ENCODE measurements at places on chromosomes 12 and 14.

- DNase-seq = peak; percentile 92
Observed at GRCh38 chr12:71938728-71939385, at the start of gene TPH2. TPH2 (plus strand) TSS chr12:71938845; CDS start chr12:71938987, 142 bp downstream.

DNA sequence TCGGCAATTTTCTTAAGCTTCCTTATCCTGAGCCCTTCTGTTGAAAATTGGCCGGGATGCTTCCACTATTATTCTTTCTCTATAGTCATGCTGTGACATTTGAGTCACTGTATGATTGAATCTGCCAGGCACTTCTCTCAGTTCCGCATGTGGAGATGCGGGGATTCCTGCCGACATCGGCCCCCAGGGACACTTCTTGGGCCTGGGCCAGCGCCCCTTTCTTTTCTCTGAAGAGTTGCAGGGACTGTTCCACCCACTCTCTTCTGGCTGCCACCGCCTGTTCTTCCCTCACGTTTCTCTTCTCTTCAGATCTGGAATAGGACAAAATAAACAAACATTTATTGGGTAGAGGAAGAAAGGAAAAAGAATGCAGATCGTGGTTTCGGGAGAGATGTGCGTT, 310.1 kb downstream of the ETNK1 start:
- no peak for DNase-seq

DNA sequence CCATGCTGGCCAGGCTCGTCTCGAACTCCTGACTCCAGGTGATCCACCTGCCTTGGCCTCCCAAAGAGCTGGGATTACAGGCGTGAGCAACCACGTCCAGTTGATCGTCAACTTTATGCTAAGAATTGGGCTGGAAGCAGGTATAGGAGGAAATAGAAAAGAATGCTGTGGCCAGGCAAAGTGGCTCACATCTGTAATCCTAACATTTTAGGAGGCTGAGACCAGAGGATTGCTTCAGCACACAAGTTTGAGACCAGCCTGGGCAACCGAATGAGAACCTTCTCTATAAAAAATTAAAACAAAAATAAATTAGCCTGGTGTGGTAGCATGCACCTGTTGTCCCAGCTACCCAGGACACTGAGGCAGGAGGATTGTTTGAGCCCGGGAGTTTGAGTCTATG, 37.1 kb upstream of the SNX6 start:
- no peak for DNase-seq

- DNase-seq = no peak
Observed at GRCh38 chr14:68407285-68407684, 385.6 kb downstream of the ZFP36L1 start.

GRCh38 chr12:113006641-113007040, 28.3 kb downstream of the OAS2 start:
- no peak for DNase-seq

GRCh38 chr14:96956464-96957239, 159.5 kb downstream of the VRK1 start:
- no peak for DNase-seq

DNA sequence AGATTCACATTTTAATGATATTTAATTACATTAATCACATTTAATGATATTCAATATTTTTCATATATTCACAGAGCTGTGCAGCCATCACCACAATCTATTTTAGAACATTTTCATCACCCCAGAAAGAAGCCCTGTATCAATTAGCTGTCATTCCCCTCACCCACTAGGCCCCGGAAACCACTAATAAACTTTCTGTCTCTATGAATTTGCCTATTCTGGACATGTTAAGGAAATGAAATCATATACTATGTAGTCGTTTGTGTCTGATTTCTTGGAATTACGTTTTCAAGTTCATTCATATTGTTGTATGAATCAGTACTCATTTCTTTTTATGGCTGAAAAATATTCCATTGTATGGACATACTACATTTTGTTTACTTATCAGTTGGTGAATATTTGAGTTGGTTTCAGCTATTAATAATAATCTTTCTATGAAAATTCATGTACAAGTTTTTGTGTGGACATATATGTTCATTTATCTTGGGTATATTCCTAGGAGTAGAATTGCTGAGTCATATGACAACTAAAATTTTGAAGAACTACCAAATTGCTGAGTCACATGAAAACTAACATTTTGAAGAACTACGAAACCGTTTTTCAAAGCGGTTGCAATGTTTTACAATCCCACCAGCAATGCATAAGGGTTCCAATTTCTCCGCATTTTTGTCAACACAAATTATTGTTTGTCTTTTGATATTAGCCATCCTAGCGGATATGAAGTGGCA, 11.7 kb upstream of the OTOGL start:
- DNase-seq = no peak

- peak; percentile 58 for DNase-seq
Observed at GRCh38 chr12:120662879-120663278, 22.5 kb downstream of the CABP1 start.

GRCh38 chr12:39984670-39985069, 121.2 kb downstream of the SLC2A13 start:
- no peak for DNase-seq

GRCh38 chr14:61080591-61081010, 99.6 kb downstream of the SLC38A6 start:
- DNase-seq = no peak

GRCh38 chr12:48126953-48127630, 7.9 kb downstream of the PFKM start:
- no peak for DNase-seq

DNA sequence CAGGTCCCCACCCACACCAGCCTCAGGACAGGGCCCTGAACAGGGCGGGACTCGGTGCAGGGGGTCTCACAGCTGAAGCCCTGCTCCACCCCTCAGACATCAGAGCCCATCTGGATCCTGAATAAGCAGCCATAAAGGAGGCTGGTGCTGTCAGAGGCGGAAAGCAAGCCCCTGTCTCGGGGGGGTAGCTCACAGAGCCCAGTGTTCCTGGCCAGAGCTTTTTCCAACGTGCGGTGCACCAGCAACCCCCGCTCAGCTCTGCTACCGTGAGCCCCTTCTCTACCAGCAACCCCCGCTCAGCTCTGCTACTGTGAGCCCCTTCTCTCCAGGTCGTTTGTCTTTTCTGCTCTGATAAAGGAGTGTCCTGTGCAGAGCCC, 136.5 kb upstream of the SFSWAP start:
- no peak for DNase-seq

- peak; percentile 28 for DNase-seq
Observed at GRCh38 chr12:79420146-79420618, 270.6 kb downstream of the PAWR start.

DNA sequence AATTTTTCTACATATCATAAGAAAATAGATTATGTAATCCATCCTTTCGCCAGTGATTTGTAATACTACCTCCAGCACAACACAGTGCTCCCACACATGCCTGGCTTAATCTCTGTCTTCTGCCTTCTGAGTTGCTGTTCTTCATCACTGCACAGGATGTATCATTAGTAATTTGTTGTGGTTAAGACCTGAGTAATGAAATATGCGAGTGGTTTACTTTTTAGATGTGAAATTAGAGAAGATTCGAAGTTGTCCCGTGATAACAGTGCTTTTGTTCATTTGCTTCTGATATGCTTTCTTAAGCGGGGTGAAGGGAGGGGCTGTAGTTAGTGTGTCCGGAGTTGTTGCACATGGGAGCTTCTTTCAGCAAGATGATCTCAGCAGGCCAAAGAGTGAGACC, 18.1 kb downstream of the KRT85 start:
- no peak for DNase-seq

GRCh38 chr12:54486173-54486867, 11.2 kb upstream of the NCKAP1L start:
- peak; percentile 58 for DNase-seq

DNA sequence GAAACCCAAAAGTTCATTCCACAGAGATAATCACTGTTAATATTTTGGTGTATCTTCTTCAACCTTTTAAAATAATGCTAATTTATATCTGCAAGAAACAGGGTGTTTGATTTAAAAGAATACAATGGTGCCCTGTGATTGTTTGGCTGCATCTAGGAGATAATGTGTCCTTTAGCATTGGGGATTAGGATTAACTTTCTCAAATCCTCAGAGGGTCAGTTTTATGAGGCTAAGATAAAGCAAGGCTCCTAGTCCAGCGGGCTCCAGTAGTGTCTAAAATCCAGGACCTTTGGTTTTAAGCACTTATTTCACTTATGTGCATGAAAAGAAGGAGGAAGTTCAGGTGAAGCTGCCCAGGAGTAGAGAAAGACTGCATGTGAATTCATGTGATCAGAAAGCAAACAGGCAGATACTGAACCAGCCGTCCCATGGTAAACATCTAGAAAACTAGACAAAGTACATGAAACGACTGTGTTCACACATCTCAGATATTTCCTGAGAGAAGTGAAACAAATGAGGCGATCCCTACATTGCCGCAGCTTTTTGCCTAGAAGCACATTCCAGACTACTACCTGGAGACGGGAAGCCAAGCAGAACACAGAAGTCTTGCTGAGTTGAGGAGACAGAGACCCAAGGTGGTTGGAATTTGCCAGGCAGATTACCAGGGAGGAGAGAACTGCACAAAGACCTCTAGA, 129.1 kb upstream of the MAX start:
- DNase-seq = no peak

- no peak for DNase-seq
Observed at GRCh38 chr14:96177766-96178375, 26.8 kb upstream of the BDKRB2 start.

- DNase-seq = no peak
Observed at GRCh38 chr12:67052981-67053380, 216.2 kb upstream of the CAND1 start.

DNA sequence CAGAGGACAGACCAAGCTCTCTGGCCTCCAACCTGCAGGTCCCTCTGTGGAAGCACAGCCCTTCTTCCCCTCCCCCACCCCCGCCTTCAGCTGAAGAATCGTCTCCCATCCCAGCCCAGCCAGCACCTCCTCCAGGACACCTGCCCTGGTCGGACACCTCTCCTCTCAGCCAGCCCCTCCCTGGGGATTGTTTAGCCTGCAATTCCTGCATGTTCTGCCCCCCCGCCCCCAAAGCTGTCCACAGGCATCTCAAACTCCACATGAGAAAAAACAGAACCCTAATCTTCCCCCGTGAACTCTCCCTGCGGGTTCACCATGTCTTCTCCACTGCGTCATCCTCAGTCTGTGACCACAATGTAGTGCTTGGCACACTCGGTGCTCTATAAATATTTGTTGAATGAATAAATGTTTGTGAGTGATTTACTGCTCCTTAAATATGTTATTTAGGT, 24.1 kb downstream of the PRIMA1 start:
- no peak for DNase-seq

All from KBM-7 (cell line).